H1 (cell line): ENCODE measurements at places on chromosomes 1 and 21. TPM values are rescaled to one million over a fixed set of nuclear protein-coding genes. Genes with fewer than 3 reads are reported as not detected.
A peak's percentile ranks its signal among the peaks of the same experiment; 100 is the strongest.

Gene CD1B
- total RNA-seq = not detected in 2 replicates

GRCh38 chr1:206012086-206012859, 9.1 kb upstream of the RAB7B start:
- no peak overlapping the region for H3K4me3 ChIP-seq
- no peaks in the 10 kb centered on the region for H3K27me3 ChIP-seq
- DNase-seq = no peak
- no peaks in the 10 kb centered on the region for H3K36me3 ChIP-seq
- H3K4me1 ChIP-seq = no peaks in the 10 kb centered on the region

Gene MRPS6
- 154 and 156 TPM in 2 replicates for total RNA-seq

GRCh38 chr21:33578959-33579542, 9.4 kb downstream of the DONSON start:
- DNase-seq = no peak
- H3K36me3 ChIP-seq = peaks cover 9% of the 10 kb centered on the region; the same call in 1 of the 2 replicates
- no peak overlapping the region for H3K27ac ChIP-seq
- H3K4me3 ChIP-seq = no peak overlapping the region

DNA sequence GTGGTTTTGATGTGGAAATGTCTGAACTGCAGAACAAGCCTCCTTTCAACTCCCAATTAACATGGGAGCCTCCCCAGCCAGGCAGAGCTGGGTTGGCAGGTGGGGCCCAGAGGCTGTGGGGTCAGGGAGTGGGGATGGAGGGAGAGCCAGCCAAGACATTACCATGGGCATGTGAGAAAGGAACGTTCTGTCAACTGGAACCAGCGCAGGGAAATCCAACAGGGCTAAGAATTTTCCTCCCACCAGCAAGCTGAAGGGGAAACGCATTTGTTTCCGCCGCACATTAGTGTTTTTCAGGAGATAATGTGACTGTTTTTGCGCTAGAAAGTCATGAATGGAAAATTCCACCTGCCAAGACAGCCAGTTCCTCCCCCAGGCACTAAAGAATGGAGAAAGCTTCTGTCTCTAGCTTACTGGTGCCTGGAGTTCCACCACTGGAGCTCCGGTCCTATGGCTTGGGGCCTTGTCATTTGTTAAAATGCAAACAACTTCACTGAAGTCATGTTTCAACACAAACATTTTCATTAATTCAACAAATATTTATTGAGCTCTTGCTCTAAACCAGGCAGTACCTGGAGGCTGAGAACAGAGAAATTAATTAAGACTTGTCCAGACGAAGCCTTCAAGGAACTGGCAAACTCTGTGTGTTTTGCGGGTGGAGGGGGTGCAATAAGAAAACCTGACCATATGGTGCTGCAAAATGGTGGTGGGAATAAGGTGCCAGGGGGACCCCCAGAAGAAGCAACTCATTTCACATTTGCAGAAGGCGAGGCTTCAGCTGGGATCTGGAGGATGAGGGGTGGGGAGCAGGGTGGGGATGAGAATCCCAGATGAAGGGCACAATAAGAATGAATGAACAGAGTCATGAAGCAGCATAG, 305.1 kb downstream of the MATN1 start:
- no peak overlapping the region for H3K4me3 ChIP-seq
- peaks cover 3% of the 10 kb centered on the region; the same call in 1 of the 2 replicates for H3K4me1 ChIP-seq
- peak; percentile 28 for DNase-seq

Gene IQCC
- 4.2 and 4.3 TPM in 2 replicates for total RNA-seq

- H3K36me3 ChIP-seq = no peaks in the 10 kb centered on the region
- H3K4me3 ChIP-seq = no peak overlapping the region
- no peak overlapping the region for H3K27ac ChIP-seq
Measured at GRCh38 chr1:194268839-194269238, 1082.4 kb upstream of the B3GALT2 start.

DNA sequence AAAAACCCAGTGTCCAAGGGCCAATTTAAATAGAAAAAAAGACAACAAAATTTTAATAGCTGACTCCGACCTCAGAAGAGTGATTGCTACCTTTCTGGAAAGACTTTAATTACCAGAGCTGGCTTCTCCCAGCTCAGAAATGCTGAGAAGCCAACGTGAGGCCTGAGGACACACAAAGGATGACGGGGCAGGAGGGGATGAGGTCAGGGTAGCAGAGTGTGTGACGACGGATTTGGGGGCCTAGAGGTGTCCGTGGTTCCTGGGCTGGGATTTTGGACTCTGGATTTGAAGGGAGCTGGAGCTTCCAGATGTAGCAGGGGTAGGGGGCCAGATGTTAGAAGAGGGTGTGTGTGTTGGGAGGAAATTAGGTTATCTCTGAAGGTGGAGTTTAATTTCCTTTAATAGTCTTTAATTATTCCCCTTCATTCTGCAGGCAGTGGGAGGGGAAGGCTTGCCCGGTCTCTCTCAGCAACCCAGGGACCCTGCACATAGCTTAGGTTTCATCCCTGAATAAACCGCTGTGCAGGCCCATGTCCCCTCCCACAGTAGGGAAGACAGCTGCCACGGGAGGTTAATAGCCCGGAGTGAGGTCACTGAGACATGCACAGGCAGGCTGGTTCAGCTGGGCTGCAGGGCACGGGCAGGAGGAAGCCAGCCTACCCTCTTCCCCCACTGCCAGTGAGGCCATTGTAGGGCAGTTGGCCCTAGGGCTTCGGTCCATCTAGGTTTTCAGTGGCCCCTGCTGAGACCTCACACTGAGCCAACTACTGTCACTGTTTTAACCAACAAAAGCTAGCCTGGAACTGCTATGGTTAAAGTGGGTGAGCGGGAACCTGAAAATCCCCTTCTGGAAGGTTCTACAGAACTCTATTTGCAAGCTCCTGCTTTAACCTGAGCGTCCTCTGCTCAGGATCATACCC, 3.8 kb upstream of the PADI3 start:
- peaks cover 6% of the 10 kb centered on the region; the same call in 1 of the 2 replicates for H3K4me1 ChIP-seq
- no peak for DNase-seq
- H3K27me3 ChIP-seq = no peaks in the 10 kb centered on the region
- H3K36me3 ChIP-seq = no peaks in the 10 kb centered on the region

- no peak overlapping the region for H3K27ac ChIP-seq
- no peak for DNase-seq
- H3K36me3 ChIP-seq = no peaks in the 10 kb centered on the region
- H3K4me3 ChIP-seq = no peak overlapping the region
Measured at GRCh38 chr1:201455098-201455497, 13.9 kb downstream of the PHLDA3 start.
